Ascending aorta (tissue), 2 donors: ENCODE measurements at places on chromosomes 3 and 15. TPM values are rescaled to one million over a fixed set of nuclear protein-coding genes. Genes with fewer than 3 reads are reported as not detected.

LTF gene
- 1.4 TPM for total RNA-seq

ALDH1A2 gene
- total RNA-seq, result 9.3 TPM

IGDCC3 gene
- not detected for total RNA-seq

CCR2 gene
- 0.11 TPM for total RNA-seq

DNA sequence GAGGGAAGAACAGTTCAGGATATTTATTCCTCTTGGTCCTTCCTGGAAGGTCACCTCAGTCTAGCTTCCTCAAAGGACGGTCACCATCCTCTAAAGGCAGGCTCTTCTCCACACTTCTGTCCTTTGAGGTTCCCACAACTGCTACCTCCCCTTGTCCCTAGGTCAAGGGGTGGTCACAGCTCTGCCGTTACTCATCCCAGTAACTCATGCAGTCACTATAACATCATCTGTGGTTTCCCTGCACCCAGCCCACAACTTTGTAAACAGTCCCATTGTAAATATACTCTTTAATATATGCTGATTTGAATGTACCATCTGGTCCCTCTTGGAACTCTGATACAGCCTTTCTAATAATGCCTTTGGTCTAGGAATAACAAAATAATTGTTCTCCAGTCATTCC, 887.4 kb downstream of the FHIT start:
- no peak overlapping the region for H3K4me3 ChIP-seq
- no peaks in the 10 kb centered on the region for H3K4me1 ChIP-seq
- no peaks in the 10 kb centered on the region for H3K36me3 ChIP-seq
- H3K27ac ChIP-seq, result no peak overlapping the region
- no peaks in the 10 kb centered on the region for H3K27me3 ChIP-seq
- DNase-seq, result no peak

- H3K4me1 ChIP-seq, result no peaks in the 10 kb centered on the region
- no peak overlapping the region for H3K27ac ChIP-seq
- H3K4me3 ChIP-seq, result no peak overlapping the region
- no peaks in the 10 kb centered on the region for H3K27me3 ChIP-seq
Observed at GRCh38 chr15:69701198-69701597, 248.6 kb downstream of the RPLP1 start.

GRCh38 chr3:128111147-128111546, 12.5 kb downstream of the RUVBL1 start:
- no peaks in the 10 kb centered on the region for H3K4me1 ChIP-seq
- no peak overlapping the region for H3K27ac ChIP-seq
- no peaks in the 10 kb centered on the region for H3K36me3 ChIP-seq
- H3K27me3 ChIP-seq, result no peaks in the 10 kb centered on the region
- H3K4me3 ChIP-seq, result no peak overlapping the region

GRCh38 chr15:89179966-89180875, 41.2 kb downstream of the RLBP1 start:
- H3K36me3 ChIP-seq, result peaks cover 29% of the 10 kb centered on the region
- H3K27ac ChIP-seq, result no peak overlapping the region
- no peaks in the 10 kb centered on the region for H3K4me1 ChIP-seq
- DNase-seq, result no peak
- H3K4me3 ChIP-seq, result no peak overlapping the region

DNA sequence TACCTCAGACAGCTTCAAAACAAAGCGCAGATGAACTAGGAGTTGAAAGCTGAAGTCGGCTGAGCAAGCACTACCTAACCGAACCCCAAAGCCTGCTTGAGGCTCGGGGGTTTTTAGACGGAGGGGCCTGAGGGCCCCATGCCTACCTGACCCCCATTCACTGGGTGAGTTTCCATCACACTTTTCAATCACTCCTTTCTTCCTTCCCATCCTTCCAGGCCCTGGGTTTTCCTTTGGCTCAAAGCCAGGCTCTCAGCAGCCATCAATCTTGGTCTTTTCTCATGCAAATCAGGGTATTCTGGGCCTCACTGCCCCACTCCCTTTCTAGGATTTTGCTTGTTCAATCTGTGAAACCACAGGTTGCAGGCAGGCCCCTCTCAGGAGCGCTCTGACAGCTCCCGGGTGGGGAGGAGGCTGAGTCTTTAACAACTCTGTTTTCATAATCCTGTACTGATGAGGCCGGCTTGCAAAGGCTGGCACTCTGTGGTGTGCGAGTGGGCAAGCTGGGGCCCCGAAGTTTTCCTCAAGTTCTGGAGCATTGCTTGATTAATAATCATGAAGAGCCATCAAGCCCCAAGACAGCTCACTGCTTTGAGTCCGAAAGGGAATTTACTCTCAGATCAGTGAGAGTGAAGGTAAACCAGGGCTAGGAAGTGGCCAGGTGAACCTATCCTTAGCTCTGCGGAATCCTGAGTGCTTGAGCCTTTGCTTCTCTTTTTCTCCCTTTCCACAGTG, 97.6 kb downstream of the FRMD4B start:
- H3K36me3 ChIP-seq, result no peaks in the 10 kb centered on the region
- DNase-seq, result no peak
- H3K4me1 ChIP-seq, result no peaks in the 10 kb centered on the region
- H3K4me3 ChIP-seq, result no peak overlapping the region
- no peaks in the 10 kb centered on the region for H3K27me3 ChIP-seq
- no peak overlapping the region for H3K27ac ChIP-seq

GRCh38 chr3:35659768-35660167, 20.4 kb downstream of the ARPP21 start:
- no peaks in the 10 kb centered on the region for H3K36me3 ChIP-seq
- DNase-seq, result no peak
- H3K27ac ChIP-seq, result no peak overlapping the region
- H3K4me3 ChIP-seq, result no peak overlapping the region

GRCh38 chr3:43971486-43971885, 270.2 kb upstream of the TOPAZ1 start:
- no peaks in the 10 kb centered on the region for H3K4me1 ChIP-seq
- no peak overlapping the region for H3K4me3 ChIP-seq
- no peaks in the 10 kb centered on the region for H3K27me3 ChIP-seq
- DNase-seq, result no peak
- no peaks in the 10 kb centered on the region for H3K36me3 ChIP-seq

- no peaks in the 10 kb centered on the region for H3K27me3 ChIP-seq
- no peak overlapping the region for H3K27ac ChIP-seq
- H3K36me3 ChIP-seq, result peaks cover 57% of the 10 kb centered on the region
- no peaks in the 10 kb centered on the region for H3K4me1 ChIP-seq
Observed at GRCh38 chr3:155908086-155908485, 37.6 kb downstream of the GMPS start.

GRCh38 chr3:111701292-111701906, 106.3 kb upstream of the ZBED2 start:
- no peaks in the 10 kb centered on the region for H3K27me3 ChIP-seq
- no peak overlapping the region for H3K27ac ChIP-seq
- H3K4me3 ChIP-seq, result no peak overlapping the region
- no peaks in the 10 kb centered on the region for H3K4me1 ChIP-seq
- H3K36me3 ChIP-seq, result no peaks in the 10 kb centered on the region

- DNase-seq, result no peak
- no peak overlapping the region for H3K4me3 ChIP-seq
- H3K36me3 ChIP-seq, result no peaks in the 10 kb centered on the region
- no peak overlapping the region for H3K27ac ChIP-seq
- H3K27me3 ChIP-seq, result no peaks in the 10 kb centered on the region
- H3K4me1 ChIP-seq, result no peaks in the 10 kb centered on the region
Observed at GRCh38 chr3:122305818-122306621, 19.0 kb upstream of the CSTA start.

DNA sequence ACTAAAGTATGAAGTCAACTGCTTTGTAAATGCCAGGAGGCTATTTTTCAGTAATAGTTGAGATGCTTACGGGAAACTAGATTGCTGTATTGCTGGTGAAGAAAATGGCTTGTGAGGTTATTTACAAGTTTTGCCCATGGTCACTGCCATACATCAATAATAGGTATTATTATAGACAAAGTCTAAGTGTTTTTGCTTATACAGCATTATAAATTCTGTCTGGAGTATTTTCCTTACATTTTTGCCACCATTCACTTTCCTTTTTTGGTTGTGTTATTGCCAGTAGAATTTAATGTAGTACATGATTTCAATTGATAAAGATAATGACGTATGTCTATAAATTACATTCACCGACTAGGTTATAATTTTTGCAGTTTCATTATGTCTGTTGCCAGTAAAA, 114.2 kb downstream of the CDIN1 start:
- no peak for DNase-seq
- no peak overlapping the region for H3K4me3 ChIP-seq
- no peaks in the 10 kb centered on the region for H3K36me3 ChIP-seq
- no peaks in the 10 kb centered on the region for H3K27me3 ChIP-seq
- no peak overlapping the region for H3K27ac ChIP-seq
- H3K4me1 ChIP-seq, result no peaks in the 10 kb centered on the region

- H3K27ac ChIP-seq, result peak overlapping the region; percentile 76
- no peak for DNase-seq
- H3K36me3 ChIP-seq, result no peaks in the 10 kb centered on the region
- no peaks in the 10 kb centered on the region for H3K27me3 ChIP-seq
- no peak overlapping the region for H3K4me3 ChIP-seq
Observed at GRCh38 chr3:50167069-50167840, 12.1 kb downstream of the SEMA3F start.

DNA sequence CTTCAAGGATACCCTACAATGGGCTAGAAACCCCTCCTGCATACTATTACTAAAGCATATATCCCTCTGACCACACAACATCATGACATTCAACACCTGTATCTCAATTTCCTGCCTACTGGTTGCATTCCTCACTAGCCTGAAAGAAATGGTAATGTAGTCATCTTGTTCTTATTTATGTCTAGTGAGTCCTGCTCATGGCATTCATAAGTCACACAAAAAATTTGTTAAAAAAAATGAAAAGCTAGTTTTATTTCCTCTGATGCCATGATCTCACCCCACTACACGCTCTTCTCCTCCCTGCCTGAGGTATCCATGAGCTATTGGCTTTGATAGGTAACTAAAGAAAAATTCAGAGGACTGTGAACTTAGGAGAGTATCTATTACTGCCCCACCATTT, 284.5 kb downstream of the ZNF385D start:
- no peak overlapping the region for H3K27ac ChIP-seq
- no peaks in the 10 kb centered on the region for H3K4me1 ChIP-seq
- H3K27me3 ChIP-seq, result no peaks in the 10 kb centered on the region
- no peak overlapping the region for H3K4me3 ChIP-seq

GRCh38 chr3:45657853-45658252, 31.3 kb upstream of the SACM1L start:
- peaks cover 29% of the 10 kb centered on the region for H3K4me1 ChIP-seq
- H3K27me3 ChIP-seq, result no peaks in the 10 kb centered on the region
- no peak overlapping the region for H3K27ac ChIP-seq
- H3K36me3 ChIP-seq, result no peaks in the 10 kb centered on the region
- H3K4me3 ChIP-seq, result no peak overlapping the region
- DNase-seq, result no peak

DNA sequence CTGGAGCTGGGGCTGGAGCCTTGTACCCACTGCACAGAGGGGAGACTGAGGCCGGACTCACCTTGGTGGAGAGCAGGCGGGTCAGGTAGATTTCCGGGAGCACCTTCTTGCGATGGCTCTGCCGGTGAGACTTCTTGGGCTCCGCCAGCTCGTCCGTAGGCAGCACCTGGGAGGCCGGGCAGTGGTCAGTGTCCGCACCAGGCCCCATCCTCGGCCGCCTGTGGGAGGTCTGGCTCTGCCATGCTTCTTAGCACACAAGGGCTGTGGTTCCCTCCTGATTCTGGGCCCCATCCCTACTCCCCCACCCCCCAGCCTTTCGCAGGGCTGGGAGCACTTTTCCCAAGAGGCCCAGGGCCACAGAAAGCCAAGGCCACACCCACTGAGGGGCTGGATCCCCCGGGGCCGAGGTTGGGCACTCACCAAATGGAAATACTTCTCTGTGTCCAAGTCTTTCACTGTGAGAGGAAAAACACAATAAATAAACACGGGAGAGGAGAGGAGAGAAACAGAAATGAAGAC, 17.4 kb downstream of the H1-8 start:
- peak overlapping the region; percentile 57 for H3K4me3 ChIP-seq
- peak; percentile 84 for DNase-seq
- H3K4me1 ChIP-seq, result peaks cover 64% of the 10 kb centered on the region
- H3K36me3 ChIP-seq, result peaks cover 48% of the 10 kb centered on the region
- H3K27ac ChIP-seq, result peak overlapping the region; percentile 91

- no peaks in the 10 kb centered on the region for H3K4me1 ChIP-seq
- no peaks in the 10 kb centered on the region for H3K27me3 ChIP-seq
- peaks cover 6% of the 10 kb centered on the region for H3K36me3 ChIP-seq
- H3K4me3 ChIP-seq, result no peak overlapping the region
- no peak for DNase-seq
Observed at GRCh38 chr3:108208831-108209230, 13.4 kb downstream of the IFT57 start.

DNA sequence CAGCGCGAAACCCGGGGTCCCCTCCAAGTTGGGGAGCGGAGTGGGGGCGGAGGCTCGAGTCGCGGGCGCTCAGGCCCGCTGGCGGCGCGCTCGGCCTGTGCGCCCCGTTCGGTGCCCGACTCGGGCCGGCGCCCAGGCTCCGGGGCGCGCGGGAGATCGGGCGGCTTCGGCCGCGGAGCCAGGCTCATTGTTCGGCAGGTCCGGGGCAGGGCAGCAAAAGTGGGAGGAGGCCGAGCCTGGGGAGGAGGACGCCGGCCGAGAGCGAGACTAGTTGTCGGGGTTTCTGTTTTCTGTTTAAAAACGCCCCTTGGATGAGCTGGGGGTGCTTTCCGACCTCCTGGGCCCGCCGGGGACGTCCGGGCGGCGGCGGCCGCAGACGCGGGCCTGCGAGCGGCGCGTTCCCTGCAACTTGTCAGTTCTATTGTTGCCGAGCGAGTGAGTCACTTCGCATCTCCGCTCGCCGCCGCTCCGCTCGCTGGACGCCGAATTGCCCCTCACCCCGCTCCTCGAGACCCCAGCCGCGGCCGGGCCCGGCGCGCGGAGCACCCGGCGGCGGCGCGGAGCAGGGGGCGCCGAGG, 676 bp downstream of the TCF12 start:
- H3K27ac ChIP-seq, result peak overlapping the region; percentile 97
- H3K27me3 ChIP-seq, result no peaks in the 10 kb centered on the region
- H3K36me3 ChIP-seq, result no peaks in the 10 kb centered on the region
- peak; percentile 74 for DNase-seq
- peak overlapping the region; percentile 87 for H3K4me3 ChIP-seq
- peaks cover 28% of the 10 kb centered on the region for H3K4me1 ChIP-seq
